Panc1 (cell line): ENCODE measurements at places on chromosomes 12 and 14.

- DNase-seq: no peak
Observed at GRCh38 chr14:72558721-72559120, 335.2 kb downstream of the DPF3 start.

- DNase-seq: no peak
Observed at GRCh38 chr14:81523616-81524015, 10.0 kb downstream of the SEL1L start.

GRCh38 chr12:11756523-11756922 is 107.0 kb downstream of the ETV6 start:
- DNase-seq: no peak

- no peak for DNase-seq
Observed at GRCh38 chr12:111405859-111406473, at the start of gene SH2B3. SH2B3 (plus strand) TSS chr12:111405923; CDS start chr12:111418146, 12,223 bp downstream.

DNA sequence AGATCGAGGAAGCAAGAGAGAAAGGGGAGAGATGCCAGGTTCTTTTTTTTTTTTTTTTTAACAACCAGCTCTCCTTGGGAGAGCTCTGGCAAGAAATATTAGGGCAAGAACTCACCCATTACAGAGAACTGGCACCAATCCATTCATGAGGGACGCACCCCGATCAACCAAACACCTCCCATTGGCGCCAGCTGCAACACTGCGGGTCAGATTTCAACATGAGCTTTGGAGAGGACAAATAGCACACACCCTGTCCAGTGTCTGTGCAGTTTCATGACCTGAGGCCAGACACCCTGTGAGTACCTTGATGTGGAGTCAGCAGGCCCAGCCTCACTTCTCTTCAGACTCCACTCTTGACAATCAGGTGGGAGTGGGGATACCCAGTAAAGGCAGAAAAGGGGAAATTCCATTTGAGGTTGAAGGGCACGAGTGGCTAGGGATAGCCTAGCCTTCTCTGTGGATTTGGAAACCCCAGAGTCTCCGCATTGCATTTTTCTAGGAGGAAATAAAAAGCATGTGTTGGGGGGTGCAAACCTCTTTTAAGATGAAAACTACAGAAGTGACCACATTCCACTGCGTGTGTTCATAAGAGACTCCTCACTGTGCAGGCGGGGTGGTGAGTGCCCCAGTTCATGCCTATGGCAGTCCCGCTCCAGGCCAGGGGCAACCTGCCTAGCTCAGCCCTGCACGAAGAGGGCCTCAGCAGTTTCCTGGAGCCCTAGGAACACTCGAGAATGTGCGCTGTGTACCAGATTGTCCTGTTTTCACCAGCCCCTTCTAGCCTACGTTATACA is 42.4 kb upstream of the GPATCH2L start:
- DNase-seq: no peak

DNA sequence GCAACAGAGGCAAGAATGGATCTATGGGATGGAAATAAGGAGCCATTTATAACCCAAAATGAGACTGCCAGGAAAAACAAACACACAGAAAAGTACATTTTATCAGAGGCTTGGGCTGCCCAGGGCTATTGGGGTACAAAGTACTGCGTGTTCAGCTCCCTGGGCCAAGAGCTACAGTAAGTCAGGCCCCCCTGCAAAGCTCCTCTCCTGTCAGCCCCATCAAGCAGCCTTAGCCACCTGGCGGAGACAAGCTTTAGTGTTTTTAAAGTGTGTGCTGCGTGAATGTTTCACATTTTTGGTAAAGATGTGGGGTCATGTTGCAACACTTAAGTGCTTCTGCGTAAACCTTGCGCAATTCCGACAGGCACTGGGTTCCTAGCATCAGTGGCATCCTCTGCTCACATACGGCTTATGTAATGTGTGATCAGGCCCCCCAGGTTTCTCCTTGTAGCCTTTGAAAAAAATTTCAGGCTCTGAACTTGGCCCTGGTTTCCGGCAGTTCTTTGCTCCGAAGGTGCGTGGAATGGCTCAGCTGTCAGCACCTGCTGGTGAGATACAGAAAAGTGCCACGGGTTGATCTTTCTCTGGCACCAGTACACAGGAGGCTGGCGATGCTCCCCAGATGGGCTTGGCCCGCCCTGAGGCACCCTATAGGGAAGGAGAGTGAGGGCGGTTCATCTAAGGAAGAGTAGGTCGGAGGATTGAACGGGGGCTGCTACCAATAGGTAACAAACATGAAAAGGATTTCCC is 198.7 kb upstream of the EEA1 start:
- DNase-seq: no peak

DNA sequence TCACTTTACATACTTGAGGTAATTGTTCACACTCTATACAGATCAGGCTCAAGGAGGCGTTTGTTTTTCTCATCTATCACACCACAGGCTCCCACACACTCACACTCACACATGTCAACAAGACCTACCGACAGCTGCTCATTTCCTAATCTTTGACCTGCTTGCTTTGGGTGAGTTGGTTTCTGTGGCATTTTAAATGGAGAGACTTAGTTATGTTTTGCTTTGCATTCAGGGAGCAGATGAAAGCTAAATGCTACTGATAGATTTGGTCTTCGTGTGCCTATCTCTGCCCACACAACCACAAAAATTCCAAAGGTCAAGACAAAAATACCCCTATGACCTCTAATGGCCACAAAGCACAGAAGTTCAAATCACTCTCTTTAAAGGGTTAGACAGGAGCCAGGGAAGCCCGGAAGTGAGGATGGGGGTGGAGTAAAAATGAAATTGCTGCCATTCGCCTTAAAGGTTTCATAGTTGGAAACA is 203.5 kb upstream of the G2E3 start:
- DNase-seq: no peak

DNA sequence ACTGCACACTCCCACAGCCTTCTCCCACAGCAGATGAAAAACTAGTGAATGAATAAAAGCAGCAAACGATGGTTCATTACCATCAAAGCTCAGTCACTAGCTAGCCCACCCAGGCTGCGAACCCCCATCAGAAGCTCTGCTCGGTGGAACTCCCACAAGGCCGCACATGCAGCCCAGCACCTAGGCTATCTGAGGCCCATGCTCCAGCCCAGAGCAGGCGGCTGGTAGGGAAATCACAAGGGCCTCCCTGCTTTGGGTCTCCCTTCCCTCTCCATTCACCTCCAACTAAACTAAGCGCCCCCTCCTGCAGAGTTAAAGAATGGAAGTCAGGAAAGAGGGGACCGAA is 69.0 kb downstream of the ITPK1 start:
- DNase-seq: no peak

DNA sequence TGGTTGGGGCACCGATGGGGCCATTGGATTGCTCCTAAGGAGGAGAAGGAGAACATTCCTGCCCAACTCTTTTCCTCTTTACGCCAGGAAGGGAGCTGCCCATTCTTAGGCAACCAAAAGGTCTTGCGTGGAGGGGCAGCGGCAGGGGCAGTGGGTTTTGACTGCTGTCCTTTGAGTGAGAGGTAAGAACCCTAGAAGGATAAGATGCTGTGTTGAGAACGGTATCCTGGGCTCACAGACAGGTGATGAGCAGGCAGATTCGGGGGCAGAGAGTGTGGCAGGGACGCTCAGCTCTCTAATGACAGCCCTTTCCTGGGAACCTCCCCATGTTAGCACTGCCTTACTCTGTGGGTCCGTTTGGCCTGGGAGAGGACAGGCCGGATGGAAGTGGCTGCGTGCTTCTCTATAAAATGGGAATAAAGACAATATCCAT is 13.2 kb downstream of the LRTM2 start:
- DNase-seq: no peak

- no peak for DNase-seq
Observed at GRCh38 chr14:21264025-21264801, 5.0 kb downstream of the HNRNPC start.
